Stimulated activated CD4-positive, alpha-beta T cell treated with anti-CD3 and anti-CD28 coated beads, Interleukin-12 subunit alpha, Interleukin-12 subunit beta, amount 100 ng/mL, for 24 hours (primary cell): ENCODE measurements at places on chromosomes 3 and 15.

GRCh38 chr3:66270701-66271100 lies 49.9 kb downstream of the SLC25A26 start:
- DNase-seq, result no peak

DNA sequence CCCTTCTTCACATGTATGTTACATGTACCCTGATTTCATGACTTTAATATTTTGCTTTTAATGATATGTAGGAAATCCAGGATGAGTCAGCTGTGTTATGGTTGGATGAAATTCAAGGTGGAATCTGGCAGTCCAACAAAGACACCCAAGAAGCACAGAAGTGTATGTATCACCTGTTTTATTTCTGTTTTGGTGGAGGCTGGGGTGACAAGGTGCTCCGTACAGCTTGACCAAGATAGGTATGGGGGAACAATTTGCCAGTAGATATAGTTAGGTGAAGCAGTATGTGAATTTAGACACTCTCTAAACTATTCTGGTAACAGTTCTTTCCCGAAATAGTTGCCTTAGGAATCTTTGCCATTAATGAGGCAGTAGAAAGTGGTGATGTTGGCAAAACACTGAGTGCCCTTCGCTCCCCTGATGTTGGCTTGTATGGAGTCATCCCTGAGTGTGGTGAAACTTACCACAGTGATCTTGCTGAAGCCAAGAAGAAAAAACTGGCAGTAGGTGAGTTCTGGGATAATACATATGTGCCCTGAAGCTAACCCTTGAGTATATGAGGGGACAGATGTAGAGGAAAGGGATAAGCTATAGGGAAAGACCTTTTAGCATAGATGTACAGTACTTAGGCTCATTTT lies 63.7 kb upstream of the CRTC3 start:
- DNase-seq, result no peak

DNA sequence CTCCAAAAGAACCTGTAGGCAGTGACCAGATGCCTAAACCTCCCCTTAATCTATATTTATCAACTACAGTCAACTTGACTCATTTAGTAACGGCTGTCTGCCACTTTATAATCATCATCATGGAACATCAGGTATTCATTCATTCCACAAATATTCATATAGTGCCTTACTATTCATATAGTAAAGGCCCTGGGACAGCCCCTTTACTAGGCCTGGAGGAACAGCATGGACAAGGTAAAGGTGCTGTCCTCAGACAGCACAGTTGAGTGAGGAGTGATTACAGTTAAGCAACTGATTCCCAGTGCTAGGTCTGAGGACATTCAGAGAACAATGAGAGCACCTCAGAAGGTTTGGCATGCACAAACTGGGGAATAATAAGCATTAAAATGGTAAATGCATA lies 346.5 kb upstream of the RORA start:
- no peak for DNase-seq

DNA sequence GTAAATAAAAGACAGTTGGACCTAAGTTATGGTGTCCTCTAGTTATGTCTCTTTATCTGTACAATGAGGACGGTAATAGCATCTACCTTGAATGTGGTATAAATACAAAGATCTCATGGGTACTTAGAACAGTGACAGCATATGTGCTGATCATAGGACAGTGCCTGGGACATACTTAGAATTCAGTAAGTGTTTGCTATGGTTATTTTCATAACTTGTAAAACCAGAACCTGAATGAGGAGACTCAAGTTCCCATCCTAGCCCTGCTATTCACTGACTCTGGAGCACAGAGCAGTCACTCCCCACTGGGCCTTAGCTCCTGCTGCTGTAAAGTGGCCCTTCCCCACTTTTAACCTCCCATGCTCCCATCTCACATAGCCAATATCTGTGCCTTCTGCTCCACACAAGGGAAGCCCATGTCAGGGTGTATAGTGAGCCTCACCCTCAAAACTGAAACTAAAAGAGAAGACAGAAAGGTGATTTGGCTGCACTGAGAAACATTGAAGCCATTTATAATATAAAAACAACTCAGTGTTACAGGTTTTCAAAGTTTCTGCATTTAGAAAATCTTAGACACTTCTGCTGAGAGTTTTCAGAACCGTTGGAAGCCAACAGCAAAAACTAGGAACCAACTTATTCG lies 225.4 kb upstream of the UBE2E2 start:
- DNase-seq, result no peak

- no peak for DNase-seq
These were observed 41.7 kb upstream of the ADAMTSL3 start for GRCh38 chr15:83612226-83612625.

- DNase-seq, result no peak
These were observed 1.9 kb downstream of the ADPGK start for GRCh38 chr15:72781631-72782030.

GRCh38 chr3:183466575-183466974 lies 38.2 kb upstream of the MCF2L2 start:
- no peak for DNase-seq

GRCh38 chr3:14340960-14341708 lies 61.3 kb upstream of the SLC6A6 start:
- DNase-seq, result no peak

DNA sequence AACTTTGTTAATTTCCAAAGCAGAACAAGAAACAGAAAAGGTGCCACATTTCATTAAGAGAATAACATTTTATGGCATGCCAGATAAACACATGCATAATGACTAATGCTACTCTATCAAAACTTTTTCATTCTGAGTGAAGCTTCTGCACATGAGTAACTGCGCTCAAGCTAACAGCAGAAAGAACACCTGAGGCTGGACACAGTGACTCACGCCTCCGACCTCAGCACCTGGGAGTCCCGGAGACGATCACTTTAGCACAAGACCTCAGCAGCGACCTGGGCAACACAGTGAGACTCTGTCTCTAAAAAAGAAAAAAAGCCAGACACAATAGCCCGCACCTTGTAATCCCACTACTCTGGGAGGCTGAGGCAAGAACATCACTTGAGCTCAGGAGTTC lies 70.6 kb downstream of the ACAP2 start:
- no peak for DNase-seq

- DNase-seq, result no peak
These were observed 84.6 kb downstream of the GREM1 start for GRCh38 chr15:32802286-32802936.

- no peak for DNase-seq
These were observed 324.2 kb upstream of the TGFBR2 start for GRCh38 chr3:30282154-30282696.

DNA sequence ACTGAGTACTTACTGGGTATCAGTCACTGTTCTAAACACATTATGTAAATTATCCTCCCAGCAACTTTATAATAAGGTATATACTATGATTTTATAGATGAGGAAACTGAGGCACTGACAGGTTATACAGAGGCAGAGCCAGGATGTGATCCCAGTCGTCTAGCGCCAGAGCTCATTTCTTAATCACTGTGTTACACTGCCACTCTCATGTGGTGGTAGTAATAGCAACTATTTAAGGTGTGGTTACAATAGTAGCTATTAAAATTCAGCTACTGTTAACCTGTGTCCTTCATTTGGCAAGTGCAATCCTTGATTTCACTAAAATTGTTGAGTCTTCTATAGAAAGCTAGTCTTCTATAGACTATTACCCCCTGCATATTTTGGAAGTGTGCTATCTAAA lies 43.1 kb upstream of the TRPC1 start:
- no peak for DNase-seq

- DNase-seq, result no peak
These were observed 636 bp upstream of the LRRC58 start for GRCh38 chr3:120349855-120350125.

DNA sequence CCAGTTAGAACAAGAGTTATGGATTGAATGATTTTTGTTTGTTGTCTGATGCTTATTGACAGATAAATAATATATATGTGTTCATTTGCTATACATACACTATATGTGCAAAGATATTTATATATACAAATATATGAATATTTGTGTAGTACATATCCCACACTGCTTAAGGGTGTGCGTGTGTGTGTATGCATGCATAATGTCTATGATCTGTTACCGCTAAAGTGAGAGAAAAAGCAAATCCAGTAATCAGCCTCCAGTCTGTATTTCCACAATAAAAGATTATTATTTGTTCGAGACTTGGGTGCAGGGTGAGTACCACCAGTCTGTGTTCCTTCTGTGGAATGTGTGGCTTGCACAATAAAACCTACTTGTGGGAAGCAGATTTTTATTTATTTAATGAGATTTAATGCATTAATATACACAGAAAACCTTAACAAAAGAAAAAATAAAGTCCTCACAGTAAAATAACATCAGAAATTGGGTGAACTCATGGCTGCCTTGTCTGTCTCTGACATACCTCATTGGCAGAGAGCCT lies 366.0 kb upstream of the TBL1XR1 start:
- no peak for DNase-seq

GRCh38 chr3:153291059-153291685 lies 129.1 kb downstream of the RAP2B start:
- no peak for DNase-seq

- DNase-seq, result no peak
These were observed 70.3 kb upstream of the ARL8B start for GRCh38 chr3:5051772-5052171.

DNA sequence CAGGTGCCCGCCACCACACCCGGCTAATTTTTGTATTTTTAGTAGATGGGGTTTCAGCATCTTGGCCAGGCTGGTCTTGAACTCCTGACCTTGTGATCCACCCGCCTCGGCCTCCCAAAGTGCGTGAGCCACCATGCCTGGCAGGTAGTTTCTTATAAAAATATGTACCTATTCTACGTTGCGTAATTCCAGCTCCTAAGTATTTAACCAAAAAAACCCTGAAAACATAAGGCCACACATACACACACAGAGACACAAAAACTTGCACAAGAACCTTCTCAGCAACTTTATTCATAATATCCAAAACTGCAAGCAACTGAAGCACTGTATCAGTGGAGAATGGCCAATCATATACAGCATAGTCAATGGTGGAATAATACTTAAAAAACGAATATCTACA lies 5.3 kb downstream of the RNF168 start:
- DNase-seq, result no peak

GRCh38 chr3:133991637-133992036 lies 38.1 kb downstream of the SLCO2A1 start:
- no peak for DNase-seq

DNA sequence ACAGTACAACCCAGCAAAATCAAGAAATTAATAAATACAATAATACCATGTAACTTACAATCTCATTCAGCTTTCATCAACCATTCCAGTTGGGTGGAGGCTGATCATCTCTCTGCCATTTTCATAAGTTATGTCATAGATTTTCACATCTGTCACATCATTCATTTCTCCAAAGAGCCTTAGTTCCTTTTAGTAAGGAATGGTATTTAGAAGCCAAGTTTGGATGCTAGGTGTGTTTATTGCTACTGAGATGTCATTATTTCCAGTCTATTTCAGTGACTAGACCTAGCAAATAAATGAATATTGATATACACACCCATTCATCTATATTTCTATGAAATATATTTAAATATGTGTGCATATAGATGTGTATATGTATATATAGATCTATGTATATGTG lies 2.7 kb upstream of the UBL7 start:
- DNase-seq, result no peak

GRCh38 chr3:28590216-28590615 lies 241.6 kb upstream of the AZI2 start:
- DNase-seq, result no peak

GRCh38 chr3:29415482-29416223 lies 134.8 kb downstream of the RBMS3 start:
- no peak for DNase-seq

- DNase-seq, result no peak
These were observed 228.3 kb downstream of the ADAMTS17 start for GRCh38 chr15:100113351-100114080.
